Activated CD4-positive, alpha-beta T cell treated with anti-CD3 and anti-CD28 coated beads, Interleukin-2, amount 10 ng/mL, durations not matched to agents 24 days and 14 days (primary cell): ENCODE measurements at places on chromosomes 11 and 22. TPM values are rescaled to one million over a fixed set of nuclear protein-coding genes. Genes with fewer than 3 reads are reported as not detected.

- no peaks in the 10 kb centered on the region for H3K4me1 ChIP-seq
- H3K27me3 ChIP-seq: no peaks in the 10 kb centered on the region
- no peaks in the 10 kb centered on the region for H3K36me3 ChIP-seq
- H3K4me3 ChIP-seq: no peak overlapping the region
- DNase-seq: no peak
- H3K27ac ChIP-seq: no peak overlapping the region
These were observed 35.3 kb downstream of the GNB1L start for GRCh38 chr22:19819208-19819910.

DNA sequence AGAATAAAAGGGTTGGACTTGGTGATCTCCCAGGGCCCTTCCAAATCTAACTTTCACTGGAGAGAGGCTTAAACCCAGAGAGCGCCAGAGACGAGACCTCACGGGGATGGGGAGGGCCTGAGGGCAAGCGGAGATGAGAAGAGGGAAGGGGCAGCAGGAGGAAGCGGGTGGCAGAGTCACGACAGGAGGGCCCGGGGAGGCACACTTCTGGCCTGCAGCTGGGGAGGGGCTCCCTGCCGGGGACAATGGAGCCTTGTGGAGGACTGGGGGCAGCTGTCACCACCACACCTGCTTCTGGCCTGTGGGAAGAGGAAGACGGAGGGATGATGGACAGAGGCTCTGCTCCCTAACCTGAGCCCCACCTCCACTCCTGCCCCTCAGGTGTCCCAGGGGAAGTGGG, 40.2 kb downstream of the PDE2A start:
- no peak overlapping the region for H3K27ac ChIP-seq
- H3K4me3 ChIP-seq: no peak overlapping the region
- H3K4me1 ChIP-seq: no peaks in the 10 kb centered on the region
- H3K27me3 ChIP-seq: peaks cover 13% of the 10 kb centered on the region
- DNase-seq: no peak
- no peaks in the 10 kb centered on the region for H3K36me3 ChIP-seq

GRCh38 chr11:62471603-62472002, 52.8 kb downstream of the SCGB1A1 start:
- no peak overlapping the region for H3K4me3 ChIP-seq
- H3K27ac ChIP-seq: no peak overlapping the region
- H3K4me1 ChIP-seq: peaks cover 7% of the 10 kb centered on the region
- no peaks in the 10 kb centered on the region for H3K36me3 ChIP-seq

DNA sequence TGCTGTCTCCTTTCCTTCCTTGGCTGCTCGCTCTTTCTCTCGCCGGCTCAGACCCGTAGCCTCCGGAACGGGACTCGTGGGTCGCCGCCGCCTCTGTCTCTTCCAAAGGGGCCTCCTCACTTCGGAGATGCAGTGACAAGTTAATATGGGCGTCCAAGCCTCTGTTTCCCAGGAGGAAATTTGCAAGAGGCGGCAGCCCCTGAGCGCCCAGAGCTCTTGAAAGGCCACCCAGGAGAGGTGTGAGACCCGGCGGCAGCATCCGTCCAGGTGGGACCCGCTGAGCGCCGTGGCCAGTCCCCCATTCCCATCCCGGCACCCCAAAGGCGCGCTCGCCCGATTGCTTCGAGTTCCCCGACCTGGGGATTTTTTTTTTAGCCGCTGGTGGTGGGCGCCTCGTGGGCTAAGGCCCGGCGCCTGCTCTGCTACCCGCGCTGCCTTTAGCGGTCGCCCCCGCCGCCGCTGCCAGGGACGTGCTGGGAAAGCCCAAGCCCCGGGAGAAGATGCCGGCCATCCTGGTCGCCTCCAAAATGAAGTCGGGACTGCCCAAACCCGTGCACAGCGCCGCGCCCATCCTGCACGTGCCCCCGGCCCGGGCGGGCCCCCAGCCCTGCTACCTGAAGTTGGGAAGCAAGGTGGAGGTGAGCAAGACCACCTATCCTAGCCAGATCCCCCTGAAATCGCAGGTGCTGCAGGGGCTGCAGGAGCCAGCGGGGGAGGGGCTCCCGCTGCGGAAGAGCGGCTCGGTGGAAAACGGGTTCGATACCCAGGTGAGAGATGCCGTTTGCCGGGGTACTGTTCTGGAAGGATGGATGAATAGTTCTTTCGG, 772 bp downstream of the NAV2 start:
- DNase-seq: no peak
- peaks cover 2% of the 10 kb centered on the region for H3K36me3 ChIP-seq
- H3K4me1 ChIP-seq: peaks cover 21% of the 10 kb centered on the region
- H3K27ac ChIP-seq: no peak overlapping the region
- peak overlapping the region; percentile 88 for H3K4me3 ChIP-seq

DNA sequence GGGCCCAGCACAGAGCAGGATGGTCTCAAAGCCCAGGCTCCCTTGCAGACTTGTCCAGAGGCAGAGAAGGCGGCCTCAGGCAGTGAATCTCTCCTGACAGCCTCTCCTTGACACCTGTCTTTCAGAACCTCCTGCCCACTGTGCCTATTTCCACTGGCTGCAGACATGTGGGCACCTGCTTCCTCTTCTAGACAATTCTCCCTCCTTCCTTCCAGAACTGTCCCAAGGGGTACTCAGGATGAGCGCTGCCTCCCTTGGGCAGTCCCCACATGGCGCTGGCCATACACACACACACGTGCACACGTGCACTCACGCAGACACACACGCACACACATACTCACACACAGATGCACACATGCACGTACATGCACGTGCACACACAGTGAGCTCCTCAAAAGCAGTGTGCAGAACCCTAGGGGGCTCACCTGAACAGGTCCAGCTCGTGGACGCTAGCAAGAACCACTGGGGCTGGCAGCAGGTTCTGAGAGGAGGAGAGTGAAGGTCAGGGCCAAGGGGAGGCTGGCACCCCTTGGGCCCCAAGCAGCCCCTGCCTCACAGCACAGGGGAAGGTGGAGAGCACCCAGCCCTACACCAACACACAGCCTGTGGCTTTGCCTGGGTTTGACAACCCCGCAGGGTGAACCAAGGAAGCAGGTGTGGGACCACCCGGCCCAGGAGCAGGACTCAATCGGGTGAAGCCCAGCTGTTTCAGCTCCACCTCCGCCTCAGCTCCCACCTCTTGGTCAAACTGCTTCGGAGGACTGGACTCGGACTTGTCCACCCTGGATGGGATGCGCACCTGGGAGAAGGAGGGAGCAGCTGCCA, 8.1 kb upstream of the PLXNB2 start:
- peak overlapping the region; percentile 22 for H3K4me3 ChIP-seq
- no peaks in the 10 kb centered on the region for H3K27me3 ChIP-seq
- no peak for DNase-seq
- peaks cover 8% of the 10 kb centered on the region for H3K4me1 ChIP-seq
- no peaks in the 10 kb centered on the region for H3K36me3 ChIP-seq

GRCh38 chr11:2118677-2119076, 20.5 kb downstream of the IGF2 start:
- no peaks in the 10 kb centered on the region for H3K36me3 ChIP-seq
- peaks cover 13% of the 10 kb centered on the region for H3K27me3 ChIP-seq
- no peak overlapping the region for H3K4me3 ChIP-seq
- no peak for DNase-seq
- H3K4me1 ChIP-seq: no peaks in the 10 kb centered on the region

ZNRD2 gene
- 83.3 and 83.4 TPM in 2 replicates for total RNA-seq

CSF2RB gene
- 5.0 and 5.2 TPM in 2 replicates for total RNA-seq

TRIM3 gene
- 3.4 and 4.1 TPM in 2 replicates for total RNA-seq
